ENCODE measurements at places on chromosomes 12 and 14. TPM values are rescaled to one million over a fixed set of nuclear protein-coding genes. Genes with fewer than 3 reads are reported as not detected.

- no peak for DNase-seq
These were observed 19.8 kb downstream of the GXYLT1 start for GRCh38 chr12:42124764-42125387.

GRCh38 chr12:129195081-129195480, 341.8 kb downstream of the GLT1D1 start:
- DNase-seq = no peak

LYZ gene
- not detected for total RNA-seq

PLEKHH1 gene
- total RNA-seq = 0.83 TPM

SLC10A1 gene
- not detected for total RNA-seq

GRCh38 chr12:53577941-53578352, 48.2 kb downstream of the ATF7 start:
- no peak for DNase-seq

DNA sequence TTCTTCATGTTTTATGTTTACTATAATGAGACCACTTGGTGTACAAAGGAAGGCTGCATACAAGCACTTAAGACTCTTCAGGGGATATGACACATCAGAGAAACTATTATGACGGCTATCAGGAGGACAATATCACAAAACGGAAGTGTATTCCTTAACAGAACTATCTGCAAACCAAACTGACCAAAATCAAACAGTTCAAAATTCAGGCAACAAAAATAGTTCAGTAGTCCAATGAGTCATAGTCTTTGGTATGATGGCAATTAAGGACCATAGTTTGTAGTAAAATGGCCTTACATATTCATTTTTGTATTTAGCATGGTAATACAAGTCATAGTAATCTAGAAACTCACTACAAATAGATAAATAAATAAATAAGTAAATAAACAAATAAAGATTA, 1638.7 kb upstream of the SEL1L start:
- no peak for DNase-seq

- peak; percentile 69 for DNase-seq
These were observed 10.0 kb upstream of the CLEC7A start for GRCh38 chr12:10140001-10140400.

DNA sequence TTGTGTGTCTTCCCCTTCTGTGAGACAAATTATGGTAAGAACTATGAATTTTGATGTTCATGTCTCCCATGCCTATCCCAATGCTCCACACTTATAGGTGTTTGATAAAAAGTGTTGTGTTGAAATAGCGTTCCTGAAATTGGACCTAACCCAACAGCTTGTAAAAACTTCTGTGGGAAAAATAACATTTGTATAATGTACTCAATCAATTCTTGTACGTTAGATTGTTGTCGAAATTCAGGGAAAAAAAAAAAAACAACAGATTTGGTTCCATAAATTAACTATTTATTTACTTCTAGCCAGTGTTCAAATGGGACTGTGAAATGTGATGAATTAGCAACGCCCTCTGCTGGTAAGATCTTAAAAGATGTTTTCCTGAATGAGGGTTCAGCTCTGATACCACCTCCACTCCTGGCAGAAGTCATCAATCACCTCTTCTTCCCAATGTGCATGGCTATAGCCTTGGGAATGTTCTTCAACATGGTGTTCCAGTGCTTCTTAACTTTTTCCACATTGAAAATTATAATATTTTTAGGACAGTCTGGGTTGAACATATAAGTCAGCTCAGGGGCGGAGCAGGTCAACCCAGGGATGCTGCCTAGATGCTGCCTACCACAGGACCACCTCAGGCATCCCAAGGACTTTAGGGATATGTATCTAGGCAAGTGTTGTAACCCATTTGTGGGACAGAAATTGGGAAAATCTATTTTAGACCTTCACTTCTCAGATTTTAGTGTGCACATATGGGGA, 170.6 kb downstream of the OTOGL start:
- peak; percentile 69 for DNase-seq

GSC gene
- total RNA-seq = not detected

PRIMA1 gene
- total RNA-seq = not detected

GRCh38 chr14:61696753-61697318, 1.5 kb downstream of the HIF1A start:
- peak; percentile 70 for DNase-seq

PTCSC3 gene
- total RNA-seq = not detected

AVPR1A gene
- not detected for total RNA-seq

DNA sequence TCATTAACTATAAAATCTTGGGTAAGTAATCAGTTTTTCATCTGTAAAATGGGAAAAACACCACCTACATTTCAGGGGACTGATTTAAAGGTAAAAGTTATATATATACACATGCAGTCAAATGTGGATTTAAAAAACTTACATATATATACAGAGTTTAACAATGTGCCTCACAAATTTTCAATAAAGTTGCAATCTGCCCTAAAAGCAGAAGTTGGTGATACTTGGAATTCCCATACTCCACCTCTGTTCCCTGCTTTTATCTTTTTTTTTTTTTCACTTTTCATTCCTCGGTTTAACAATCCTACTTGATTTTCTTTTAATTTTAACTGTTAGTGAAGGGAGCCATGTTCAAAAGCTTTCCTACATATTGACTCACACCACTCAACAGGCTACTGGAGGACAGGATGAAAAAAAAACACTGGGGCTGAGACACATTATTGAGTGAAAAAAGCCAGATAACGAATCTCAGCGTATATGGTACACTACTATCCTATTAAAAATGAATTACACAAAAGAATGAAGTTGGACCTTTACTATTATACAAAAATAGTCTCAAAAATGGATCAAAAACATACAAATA, 24.3 kb downstream of the SPPL3 start:
- DNase-seq = no peak

GPX2 gene
- not detected for total RNA-seq

DNA sequence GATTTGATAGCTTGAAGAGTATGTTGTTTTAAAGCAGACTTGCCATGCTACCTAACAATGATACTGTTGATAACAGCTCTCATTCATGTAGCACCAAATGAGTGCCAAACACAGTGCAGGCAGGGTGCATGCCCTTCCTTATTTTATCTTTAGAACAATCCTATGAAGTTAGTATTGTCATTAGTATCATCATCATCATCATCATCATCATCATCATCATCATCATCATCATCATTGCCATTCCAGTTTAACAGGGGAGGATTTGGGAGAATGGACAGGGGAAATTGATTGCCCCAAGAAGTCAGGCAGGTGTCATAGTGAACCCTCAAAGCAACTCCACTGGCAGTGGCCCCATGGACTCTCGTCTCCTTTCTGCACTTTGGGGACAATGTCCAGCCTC, 734.9 kb downstream of the VRK1 start:
- DNase-seq = no peak

A2ML1 gene
- not detected for total RNA-seq

GRCh38 chr14:80906946-80907345, 34.6 kb downstream of the CEP128 start:
- no peak for DNase-seq
